Inflammatory macrophage (primary cell): ENCODE measurements at places on chromosomes 13 and 19.
A peak's percentile ranks its signal among the peaks of the same experiment; 100 is the strongest.

GRCh38 chr19:41226874-41227390 lies 7.9 kb downstream of the AXL start:
- no peak for DNase-seq

- no peak for DNase-seq
Measured at GRCh38 chr19:19489804-19490204, 25.5 kb downstream of the TSSK6 start.

DNA sequence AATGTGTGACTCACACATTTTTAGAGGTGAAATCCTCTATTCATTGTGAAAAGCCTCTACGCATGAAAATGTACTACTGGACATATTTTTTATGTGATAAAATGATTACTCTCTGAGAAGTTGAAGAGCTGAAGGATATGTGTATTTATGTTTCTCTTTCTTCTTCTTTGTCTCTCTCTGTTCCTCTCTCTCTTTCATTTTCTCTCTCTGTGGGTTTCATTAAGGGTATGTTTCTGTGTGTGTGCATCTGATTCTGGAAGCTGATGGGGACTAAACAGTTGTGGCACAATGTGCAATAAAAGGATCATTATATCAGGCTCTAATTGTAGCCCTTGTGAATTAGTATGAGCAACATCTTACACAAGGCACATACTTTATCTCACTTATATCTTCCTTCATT lies 867.7 kb downstream of the PCDH9 start:
- no peak for DNase-seq

DNA sequence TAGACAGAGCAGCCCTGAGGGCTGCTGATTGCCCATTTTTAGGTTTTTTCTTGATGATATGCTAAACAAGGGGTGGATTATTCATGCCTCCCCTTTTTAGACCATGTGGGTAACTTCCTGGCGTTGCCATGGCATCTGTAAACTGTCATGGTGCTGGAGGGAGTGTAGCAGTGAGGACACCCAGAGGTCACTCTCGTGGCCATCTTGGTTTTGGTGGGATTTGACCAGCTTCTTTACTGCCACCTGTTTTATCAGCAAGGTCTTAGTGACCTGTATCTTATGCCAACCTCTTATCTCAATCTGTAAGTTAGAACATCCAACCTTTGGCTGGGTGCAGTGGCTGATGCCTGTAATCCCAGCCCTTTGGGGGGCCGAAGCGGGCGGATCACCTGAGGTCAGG lies 148.0 kb downstream of the PTPRS start:
- DNase-seq, result no peak

GRCh38 chr19:45569619-45570421 lies 14.8 kb downstream of the OPA3 start:
- DNase-seq, result peak; percentile 41

GRCh38 chr13:44906230-44906629 lies 83.0 kb downstream of the NUFIP1 start:
- DNase-seq, result no peak

DNA sequence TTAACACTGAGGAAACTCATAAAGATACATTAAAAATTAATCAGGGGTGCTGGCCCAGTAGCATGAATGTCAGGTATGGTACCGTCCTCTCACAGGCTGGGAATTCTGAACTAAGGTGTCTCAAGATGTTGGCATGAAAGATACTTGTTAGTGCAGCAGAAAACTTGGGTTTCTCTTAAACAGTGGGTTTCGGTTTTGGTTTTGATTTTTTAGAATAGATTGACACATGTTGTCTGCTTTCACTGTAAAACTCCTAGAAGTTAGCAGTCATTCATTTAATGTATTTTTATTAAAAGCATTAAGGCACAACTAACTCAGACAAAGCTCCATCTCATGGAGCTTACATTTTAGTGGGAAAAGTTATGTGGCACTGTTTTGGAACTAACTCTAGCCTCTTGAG lies 3.5 kb upstream of the OBI1 start:
- no peak for DNase-seq

DNA sequence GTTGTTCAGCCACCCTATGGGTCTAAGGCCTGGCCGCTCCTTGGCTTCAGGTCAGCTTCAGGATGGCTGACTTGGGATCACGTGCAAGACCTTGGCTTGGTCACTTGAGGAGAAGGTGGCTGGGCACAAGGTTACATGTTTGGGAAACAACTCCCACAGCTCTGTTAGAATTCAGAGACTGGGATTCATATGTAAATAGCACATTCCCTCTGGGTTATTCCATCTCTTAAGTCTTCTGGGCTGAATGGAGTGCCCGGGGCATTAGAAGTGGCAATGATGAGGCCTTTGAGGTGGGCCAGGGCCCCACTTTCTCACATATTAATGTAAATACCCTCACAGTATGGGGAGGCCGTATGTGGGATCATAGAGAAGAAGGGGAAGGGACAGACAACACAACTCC lies 150.9 kb downstream of the EFNB2 start:
- no peak for DNase-seq

- DNase-seq, result peak; percentile 51
Measured at GRCh38 chr19:9917321-9917720, 19.0 kb downstream of the OLFM2 start.

GRCh38 chr13:24505256-24505655 lies 7.3 kb downstream of the PARP4 start:
- peak; percentile 37 for DNase-seq

DNA sequence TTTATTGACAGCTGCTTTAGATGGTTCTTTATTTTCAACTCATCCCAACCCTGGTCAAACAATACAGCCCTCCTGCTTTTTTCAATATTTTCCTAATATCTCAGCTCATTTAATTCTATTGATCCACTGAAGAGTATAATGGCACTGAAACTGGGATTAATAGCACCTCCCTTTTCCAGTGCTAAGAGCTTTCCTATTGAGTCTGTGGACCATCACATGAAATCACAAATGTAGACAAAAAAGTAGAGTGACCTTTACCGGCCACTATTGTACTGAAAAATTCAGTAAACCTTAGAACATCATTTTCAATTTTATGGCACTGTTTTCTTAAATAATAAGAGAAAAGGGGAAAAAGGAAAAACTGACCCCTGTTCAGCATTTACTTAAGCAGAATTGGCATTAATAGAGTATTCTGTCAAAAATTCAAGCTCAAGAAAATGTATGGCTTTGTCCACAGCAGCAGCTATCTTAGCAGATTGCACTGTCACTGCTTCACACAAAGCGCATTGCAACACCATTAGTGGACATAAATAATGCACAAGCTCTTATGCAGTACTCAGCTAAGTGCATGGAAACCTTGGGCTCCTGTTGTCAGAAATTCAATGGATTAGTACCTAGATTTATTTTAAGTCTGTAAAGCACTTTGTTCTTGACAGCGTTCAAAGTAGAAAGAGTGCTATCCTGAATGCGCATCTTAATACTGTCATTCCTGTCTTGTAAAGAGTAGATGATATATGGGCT lies 851.0 kb upstream of the KLHL1 start:
- no peak for DNase-seq

GRCh38 chr19:51150627-51151026 lies 8.5 kb downstream of the SIGLEC7 start:
- no peak for DNase-seq

DNA sequence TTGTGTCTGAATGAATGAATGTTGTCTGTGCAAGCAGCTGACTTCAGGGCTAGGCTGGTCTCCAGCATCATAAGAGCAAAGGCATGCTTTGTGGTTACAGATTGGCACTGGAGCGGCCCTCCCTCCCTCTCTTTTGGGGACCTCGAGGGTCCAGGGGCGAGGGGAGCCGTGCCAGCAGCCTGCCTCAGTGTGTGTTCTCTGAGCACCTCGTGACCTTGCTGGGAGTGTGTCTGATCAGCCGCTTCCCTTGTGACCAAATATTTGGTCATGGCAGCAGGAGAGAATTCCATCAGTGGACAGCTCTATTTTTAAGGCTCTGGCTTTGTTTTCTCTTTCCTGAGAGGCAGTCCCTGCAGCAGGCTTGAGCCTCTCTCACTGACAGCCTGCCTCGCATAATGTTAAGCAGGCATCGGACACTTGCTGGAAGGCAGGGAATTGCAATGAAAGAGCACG lies 329.7 kb downstream of the UQCRFS1 start:
- no peak for DNase-seq

DNA sequence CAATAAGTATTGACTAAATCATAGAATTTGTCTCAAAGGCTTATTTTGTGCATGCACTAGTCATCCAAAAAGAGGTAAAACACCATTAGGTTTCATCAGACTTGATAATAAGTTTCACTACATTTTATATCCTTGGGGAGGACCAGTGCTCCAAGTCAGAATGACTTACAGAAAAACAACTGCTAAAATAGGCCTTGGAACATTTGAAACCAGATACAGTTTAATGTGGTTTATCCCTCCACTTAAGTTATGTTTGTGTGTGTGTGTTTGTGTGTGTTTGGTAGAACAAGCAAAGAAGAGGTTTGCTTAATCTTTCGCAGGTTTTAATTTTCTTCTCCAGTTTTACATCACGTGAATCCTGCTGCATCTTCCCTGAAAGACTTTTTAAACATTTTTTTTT lies 570.9 kb downstream of the PCDH9 start:
- no peak for DNase-seq

DNA sequence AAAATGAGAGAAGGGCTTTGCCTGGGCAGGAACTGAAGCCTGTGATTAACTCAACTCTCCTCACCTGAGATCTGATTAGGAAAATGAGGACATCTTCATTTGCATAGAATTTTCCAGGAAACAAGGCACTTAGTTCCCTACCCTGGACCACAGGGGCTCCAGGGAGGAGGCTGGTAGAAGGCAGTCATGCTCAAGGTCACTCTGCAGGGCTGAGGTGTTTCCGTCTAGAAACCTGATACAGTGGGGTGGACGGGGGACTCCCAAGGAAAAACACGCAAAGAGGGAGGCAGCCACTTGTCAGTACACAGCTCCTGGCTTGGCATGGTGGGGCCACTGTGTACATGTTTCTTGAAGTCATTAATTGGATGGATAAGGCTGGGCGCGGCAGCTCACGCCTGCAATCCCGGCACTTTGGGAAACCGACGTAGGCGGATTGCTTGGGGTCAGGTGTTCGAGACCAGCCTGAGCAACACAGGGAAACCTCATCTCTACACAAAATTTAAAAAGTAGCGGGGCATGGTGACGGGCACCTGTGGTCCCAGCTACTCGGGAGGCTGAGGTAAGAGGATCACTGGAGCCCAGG lies 6.0 kb downstream of the KLK14 start:
- DNase-seq, result no peak

- no peak for DNase-seq
Measured at GRCh38 chr13:110250258-110250891, 56.6 kb downstream of the COL4A1 start.

DNA sequence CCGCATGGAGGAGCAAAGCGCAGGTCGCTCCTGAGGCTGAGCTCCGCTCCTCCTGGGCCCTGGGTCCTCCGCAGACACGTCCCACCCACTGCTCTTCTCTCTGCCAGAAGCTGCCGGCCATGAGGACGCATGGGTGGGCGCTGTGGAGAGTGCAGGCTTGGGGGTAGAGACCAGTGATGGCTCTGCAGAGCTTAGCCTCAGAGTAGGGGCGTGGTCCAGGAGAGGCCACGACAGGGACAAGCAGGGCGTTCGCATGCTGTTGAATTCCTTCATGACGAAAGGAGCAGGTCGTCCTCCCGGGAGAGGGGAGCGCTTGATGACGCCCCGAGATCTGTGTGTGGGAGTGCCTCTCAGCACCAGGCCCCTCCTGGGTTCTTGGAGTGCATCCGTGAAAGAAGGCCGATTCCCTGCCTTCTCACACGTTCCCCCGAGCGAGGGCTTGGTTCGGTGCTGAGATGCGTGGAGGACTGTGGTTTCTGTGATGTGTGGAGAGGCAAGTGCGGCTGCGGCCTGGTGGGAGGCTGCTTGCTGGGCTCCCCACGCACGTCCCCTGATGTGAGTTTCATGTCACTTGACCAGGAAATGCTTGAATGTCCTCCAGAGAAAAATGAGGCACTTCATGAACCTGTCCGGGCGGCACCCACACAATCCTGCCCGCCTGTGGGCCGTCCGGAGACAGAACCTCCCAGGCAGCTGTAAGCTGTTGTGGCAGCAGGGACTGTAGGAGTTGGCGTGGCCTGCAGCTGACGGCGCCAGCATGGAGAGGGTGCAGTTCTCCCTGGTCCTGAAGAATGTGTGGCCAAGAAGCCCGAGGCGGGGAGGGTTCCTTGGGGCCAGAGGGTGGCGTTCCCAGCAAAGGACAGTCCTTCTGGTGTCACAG lies 4.5 kb downstream of the SF3A2 start:
- no peak for DNase-seq

DNA sequence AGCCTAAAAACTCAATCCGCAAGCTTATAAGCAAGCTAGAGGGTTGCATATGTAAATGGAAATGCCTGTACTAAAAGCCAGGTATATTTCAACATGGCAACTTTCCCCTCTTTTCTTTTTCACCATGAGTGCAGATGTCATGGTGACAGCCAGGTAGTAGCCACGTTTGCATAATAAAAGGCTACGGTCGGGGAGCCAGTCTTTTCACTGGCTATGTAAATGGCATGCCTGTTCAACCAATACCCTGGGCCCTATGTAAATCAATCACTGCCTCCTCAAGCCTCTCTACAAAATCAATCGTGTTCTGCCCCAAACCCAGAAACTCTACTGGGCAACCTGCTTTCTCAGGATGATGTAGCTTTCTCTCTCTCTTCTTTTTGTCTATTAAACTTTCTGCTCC lies 87.4 kb downstream of the ZNF100 start:
- no peak for DNase-seq

GRCh38 chr19:3476830-3477229 lies 3.5 kb downstream of the SMIM24 start:
- no peak for DNase-seq

GRCh38 chr19:19079571-19079970 lies 15.8 kb downstream of the SLC25A42 start:
- no peak for DNase-seq

- no peak for DNase-seq
Measured at GRCh38 chr19:45403781-45404556, 900 bp downstream of the PPP1R13L start.
